Hair follicle dermal papilla cell (primary cell): ENCODE measurements at places on chromosomes 5 and 9. TPM values are rescaled to one million over a fixed set of nuclear protein-coding genes. Genes with fewer than 3 reads are reported as not detected.

The ADGRD2 gene
- not detected in 2 replicates for total RNA-seq

The TEX48 gene
- total RNA-seq = not detected in 2 replicates

The DMRT3 gene
- total RNA-seq = not detected in 2 replicates

The UNC13B gene
- 29.1 and 29.2 TPM in 2 replicates for total RNA-seq

The MLLT3 gene
- total RNA-seq = 26.8 and 30.4 TPM in 2 replicates

The PRUNE2 gene
- total RNA-seq = 43.6 and 56.6 TPM in 2 replicates

The UQCRQ gene
- total RNA-seq = 44.1 and 45.8 TPM in 2 replicates

The GSN gene
- total RNA-seq = 839 and 844 TPM in 2 replicates
